Renal cortical epithelial cell (primary cell): ENCODE measurements at places on chromosomes 1 and 21. TPM values are rescaled to one million over a fixed set of nuclear protein-coding genes. Genes with fewer than 3 reads are reported as not detected.

DNA sequence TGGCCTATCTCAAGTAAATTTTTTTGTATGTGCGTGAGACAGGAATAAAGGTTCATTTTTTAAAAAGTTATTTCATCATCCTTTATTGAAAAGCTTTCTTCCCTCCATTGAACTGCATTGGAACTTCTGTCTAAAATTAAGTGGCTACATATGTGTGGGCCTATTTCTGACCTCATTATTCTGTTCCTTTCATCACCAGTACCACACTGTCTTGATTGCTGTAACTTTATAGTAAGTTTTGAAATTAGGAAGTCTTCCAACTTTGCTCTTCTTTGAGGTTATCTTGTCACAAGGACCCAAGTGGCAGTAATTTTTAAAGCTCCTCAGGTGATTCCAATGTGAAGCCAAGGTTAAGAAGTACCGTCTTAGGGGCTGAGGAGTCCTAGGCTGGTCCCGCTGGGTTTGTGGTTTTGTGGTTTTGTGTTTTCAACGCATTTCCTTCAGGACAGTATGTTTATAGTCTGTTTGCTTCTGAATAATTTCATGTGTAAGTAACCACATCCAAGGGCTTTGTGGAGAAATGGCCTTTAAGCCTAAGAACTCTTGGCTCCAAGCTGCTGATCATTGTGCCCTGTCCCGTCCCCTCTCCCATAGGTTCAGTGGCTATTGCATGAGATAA lies 12.4 kb upstream of the SCAF4 start:
- DNase-seq = no peak

DNA sequence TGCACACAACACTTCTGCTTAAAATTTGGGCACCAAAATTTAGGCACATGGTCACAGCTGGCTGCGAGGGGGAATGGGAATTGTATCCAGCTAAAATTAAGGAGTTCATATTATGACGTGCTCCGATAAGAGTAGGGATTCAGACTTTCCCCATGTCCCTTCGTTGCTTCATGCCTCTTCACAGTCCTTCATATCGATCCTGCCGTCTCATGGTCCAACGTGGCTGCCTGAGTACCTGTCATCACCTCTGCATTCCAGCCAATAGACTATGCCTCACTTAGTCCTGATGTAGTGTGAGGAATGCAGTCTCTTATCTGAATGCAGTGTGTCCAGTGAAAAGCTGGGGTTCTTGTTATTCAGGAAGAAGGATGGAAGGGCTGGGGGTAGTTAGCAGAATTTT lies 108.6 kb downstream of the SIK1 start:
- no peak for DNase-seq

DNA sequence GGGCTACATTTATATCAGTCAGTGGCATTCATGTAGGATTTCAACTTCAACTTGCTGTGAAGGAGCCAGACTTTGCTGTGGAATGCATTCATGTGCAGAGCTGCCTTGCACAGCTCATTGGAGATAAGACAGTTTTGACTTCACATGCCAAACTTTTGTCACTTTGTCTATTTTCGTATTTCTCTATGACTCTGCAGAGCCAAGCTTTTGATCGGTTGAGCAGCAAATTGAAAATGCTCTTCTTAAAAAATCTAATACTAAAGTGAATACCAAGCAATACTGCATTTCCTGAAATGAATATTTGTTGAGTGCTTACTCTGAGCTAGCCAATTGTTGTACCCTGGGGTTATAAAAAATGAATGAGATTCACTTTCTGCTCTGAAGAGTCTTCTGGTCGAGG lies 388.7 kb downstream of the ST6GALNAC3 start:
- DNase-seq = no peak

GRCh38 chr1:87588495-87588894 lies 259.8 kb downstream of the LMO4 start:
- no peak for DNase-seq

Gene DEGS1
- total RNA-seq = 157 and 261 TPM in 2 replicates

DNA sequence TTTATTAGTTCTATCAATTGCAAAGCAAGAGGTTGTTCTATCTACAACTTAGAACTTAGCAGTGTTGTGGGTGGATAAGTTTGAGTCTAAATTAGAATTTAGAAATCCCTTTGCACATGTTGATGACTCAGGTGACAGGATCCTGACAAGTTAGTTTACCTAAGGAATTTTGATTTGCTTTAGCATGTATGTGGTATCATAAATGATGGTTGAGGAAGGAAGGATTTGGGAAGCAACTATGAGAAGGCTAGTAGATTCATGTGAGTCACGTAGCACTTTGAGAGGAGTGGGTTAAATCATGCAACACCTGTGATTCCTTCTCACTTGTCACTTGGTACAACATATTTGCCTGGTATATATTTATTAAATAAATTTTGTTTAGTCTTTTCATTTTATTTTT lies 223.7 kb upstream of the USP25 start:
- DNase-seq = no peak
